ENCODE measurements at places on chromosomes 2 and 18. TPM values are rescaled to one million over a fixed set of nuclear protein-coding genes. Genes with fewer than 3 reads are reported as not detected.

Gene FBXO15
- 0.75 TPM for total RNA-seq

Gene VSNL1
- not detected for total RNA-seq

Gene TRIM43
- not detected for total RNA-seq

Gene C2orf78
- total RNA-seq, result not detected

GRCh38 chr2:158004126-158004764 lies 97.4 kb upstream of the UPP2 start:
- no peak for DNase-seq

- DNase-seq, result no peak
These were observed 2.0 kb downstream of the BCL2 start for GRCh38 chr18:63317556-63317946.

DNA sequence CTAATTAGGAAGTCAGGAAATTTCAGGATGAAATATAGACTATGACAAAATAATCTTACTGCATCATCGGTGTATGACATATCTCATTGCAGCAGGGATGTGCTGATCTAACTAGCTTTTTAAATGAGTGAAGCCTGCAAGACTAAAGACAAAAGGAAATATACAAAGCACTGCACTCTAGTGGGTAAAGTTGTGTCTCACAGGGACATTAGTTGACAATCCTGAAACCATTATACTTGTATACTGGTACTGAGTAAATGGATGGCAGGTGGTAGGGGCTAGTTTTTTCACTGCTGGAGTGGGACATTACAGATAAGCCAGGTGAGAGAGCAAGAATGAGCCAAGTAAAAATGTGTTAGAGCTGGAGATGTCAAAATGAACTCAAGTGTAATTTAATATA lies 317.5 kb upstream of the RAB6C start:
- DNase-seq, result no peak

DNA sequence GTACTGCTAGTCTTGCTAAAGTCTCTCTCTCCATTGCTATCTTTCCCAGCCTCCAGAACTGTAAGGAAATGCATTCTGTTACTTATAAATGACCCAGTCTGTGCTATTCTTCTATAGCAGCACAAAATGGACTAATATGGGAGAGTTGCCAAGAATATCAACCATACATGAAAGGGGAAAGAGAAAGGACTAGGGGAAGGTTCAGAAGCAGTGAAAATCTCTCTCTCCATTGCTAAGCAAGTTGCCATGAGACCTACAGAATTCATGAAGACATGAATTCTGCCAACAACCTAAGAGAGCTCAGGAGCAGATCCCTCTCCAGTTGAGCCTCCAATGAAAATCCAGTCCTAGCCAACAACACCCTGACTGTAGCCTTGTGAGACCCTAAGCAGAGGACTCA lies 3.6 kb upstream of the TRABD2A start:
- no peak for DNase-seq

Data from T-helper 17 cell (primary cell).